CD4-positive, alpha-beta T cell (primary cell): ENCODE measurements at places on chromosomes 7 and 10. TPM values are rescaled to one million over a fixed set of nuclear protein-coding genes. Genes with fewer than 3 reads are reported as not detected.

CYREN gene
- 14.0 TPM for total RNA-seq

ABCB1 gene
- total RNA-seq, result 10.6 TPM

CYP3A7 gene
- total RNA-seq, result not detected

OR6V1 gene
- total RNA-seq, result not detected

ASL gene
- total RNA-seq, result 12.3 TPM

KEL gene
- total RNA-seq, result not detected

AGR2 gene
- not detected for total RNA-seq

GPNMB gene
- total RNA-seq, result not detected

PALD1 gene
- 0.36 TPM for total RNA-seq

DGKB gene
- not detected for total RNA-seq

PILRA gene
- 4.6 TPM for total RNA-seq

PRDX3 gene
- total RNA-seq, result 7.5 TPM

GRCh38 chr7:28408960-28409715 is 3.2 kb upstream of the CREB5 start:
- DNase-seq, result peak; percentile 15

- DNase-seq, result no peak
These were observed 8.5 kb upstream of the ARID5B start for GRCh38 chr10:61892961-61893360.

- DNase-seq, result no peak
These were observed 475.1 kb upstream of the FZD8 start for GRCh38 chr10:36117231-36117630.

- no peak for DNase-seq
These were observed 4.5 kb downstream of the GRID1 start for GRCh38 chr10:86362129-86362527.

DNA sequence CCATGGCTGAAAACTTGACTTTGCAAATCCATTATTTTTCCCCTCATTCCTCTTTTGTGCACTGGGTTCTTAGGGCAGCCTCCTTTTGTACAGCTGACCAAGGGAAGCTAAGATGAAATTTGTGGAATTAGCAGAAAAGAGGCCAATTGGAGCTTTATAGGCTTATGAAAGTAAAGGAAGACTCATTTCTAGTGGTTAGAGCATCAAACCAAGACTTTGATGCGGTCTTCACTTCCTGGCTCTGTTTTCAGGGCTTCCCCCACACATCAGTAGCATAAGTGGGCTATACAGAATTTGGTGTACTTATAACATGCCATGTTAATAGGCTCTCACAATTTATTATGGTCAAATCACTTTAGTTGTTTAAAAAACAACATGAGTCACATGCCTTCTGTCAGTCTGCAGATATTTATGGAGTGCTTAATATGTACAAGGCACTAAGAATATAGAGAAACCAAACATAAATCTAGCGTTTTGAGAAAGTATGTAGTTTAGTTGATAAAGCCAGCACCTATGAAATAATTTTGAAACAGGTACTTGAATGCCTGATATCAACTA is 5.7 kb downstream of the AUTS2 start:
- no peak for DNase-seq

- no peak for DNase-seq
These were observed 551.2 kb upstream of the ANKRD30A start for GRCh38 chr10:36574207-36574606.

- DNase-seq, result no peak
These were observed 47.7 kb downstream of the LYZL2 start for GRCh38 chr10:30581779-30582380.

GRCh38 chr10:84008878-84009277 is 130.4 kb upstream of the GHITM start:
- no peak for DNase-seq

GRCh38 chr7:22278660-22279059 is 78.3 kb downstream of the RAPGEF5 start:
- no peak for DNase-seq

DNA sequence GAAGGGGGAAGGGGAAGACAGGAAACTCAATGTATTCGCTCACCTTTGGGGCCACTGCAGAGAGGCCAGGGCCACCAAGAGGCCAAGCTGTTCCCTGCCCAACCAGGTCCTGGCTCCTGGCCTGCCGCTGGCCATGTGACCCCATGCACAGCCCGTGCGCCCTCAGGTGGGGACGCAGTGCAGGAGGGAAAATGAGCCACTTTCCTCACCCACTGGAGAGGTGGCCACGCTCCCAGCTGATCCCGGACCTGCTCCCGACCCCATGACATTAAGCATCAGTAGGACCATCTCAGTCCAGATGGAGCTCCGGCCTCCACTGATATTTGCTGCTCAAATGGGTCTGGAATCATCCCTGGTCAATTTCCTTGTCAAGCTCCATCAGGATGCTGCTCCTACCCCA is 40.2 kb downstream of the HSPA12A start:
- no peak for DNase-seq

DNA sequence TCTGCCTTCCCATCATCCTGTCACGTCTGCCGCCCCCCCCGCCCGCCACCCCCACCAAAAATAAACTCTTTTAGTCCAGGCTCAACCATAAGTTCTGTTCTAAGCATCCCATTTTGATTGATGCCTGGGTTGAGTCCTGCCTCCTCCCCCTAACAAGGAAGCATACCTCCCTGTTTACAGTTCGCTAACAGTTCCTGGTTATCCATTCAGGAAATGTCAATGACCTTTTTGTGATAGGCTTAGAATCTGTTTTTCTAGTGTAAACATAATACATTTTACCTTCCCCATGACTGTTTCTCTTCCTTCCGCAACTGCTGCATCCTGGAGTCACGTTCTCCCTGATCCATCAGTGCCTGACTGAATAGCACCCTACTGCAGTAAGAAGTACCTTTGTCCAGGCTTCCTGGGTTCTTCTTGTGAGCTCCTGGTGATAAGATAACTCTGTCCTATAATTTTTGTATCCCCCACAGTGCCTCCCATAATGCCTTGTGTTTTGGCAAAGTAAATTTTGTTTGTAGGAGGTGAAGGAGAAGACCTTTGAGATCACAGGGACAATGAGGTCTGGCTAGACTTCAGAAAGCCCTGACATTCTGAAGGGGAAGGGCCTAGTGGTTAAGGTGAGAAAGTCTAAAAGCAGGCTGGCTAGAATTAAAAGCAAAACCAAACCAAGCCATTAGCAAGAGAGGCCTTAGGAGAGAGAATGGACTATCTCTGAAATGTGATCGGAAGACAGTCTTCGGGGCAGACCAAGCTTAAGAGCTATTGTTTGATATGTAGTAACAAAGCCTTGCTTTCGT is 7.3 kb downstream of the AGFG2 start:
- DNase-seq, result no peak

GRCh38 chr10:112904000-112904399 is 46.0 kb upstream of the TCF7L2 start:
- DNase-seq, result no peak

DNA sequence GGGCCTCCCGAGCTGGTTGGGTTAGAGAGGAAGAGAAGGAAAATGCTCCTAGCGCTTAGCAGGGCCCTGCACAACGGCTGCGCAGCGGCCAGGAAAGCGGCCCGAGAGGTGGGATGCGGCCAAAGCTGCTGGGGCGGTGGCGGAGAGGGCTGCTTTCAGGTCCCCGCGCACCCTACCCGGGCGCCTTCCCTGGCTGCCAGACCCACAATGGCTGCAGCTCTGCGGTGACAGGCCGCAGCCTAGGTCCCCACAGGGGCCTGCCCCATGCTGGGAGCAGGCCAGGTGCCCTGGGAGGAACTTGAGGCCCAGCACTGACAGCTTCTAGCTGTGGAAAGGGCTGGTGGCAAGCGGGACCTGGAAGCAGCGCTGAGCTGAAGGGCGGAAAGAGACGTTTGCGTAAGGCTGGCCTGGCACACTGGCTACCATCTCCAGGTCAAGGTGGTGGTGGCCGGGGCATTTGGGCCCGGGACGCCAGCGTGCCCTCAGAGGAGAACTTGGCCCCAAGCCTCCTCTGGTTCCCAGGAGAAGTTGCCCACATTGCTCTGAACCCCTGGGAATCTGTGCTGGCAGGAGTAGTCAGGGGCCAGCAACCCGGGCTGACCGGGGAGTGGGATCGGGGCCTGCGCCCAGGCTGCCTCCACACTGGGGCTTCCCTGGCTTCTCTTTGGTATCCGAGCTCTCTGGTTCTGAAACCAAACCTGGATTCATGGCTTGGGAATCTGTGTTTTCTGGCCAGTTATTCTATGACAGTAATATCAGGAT is 72.9 kb upstream of the ZNF804B start:
- DNase-seq, result no peak

GRCh38 chr7:107049971-107050532 is 5.5 kb downstream of the PRKAR2B start:
- no peak for DNase-seq

GRCh38 chr10:6336016-6336415 is 133.3 kb downstream of the PFKFB3 start:
- DNase-seq, result no peak

- no peak for DNase-seq
These were observed 6.9 kb upstream of the MXI1 start for GRCh38 chr10:110200503-110200902.

- peak; percentile 66 for DNase-seq
These were observed 70.3 kb upstream of the KMT2E start for GRCh38 chr7:104943502-104944343.

- no peak for DNase-seq
These were observed 54.8 kb downstream of the DGKI start for GRCh38 chr7:137791930-137792329.

- DNase-seq, result no peak
These were observed 359.9 kb downstream of the GLRX3 start for GRCh38 chr10:130495891-130496636.

GRCh38 chr7:15199482-15199881 is 296.9 kb upstream of the DGKB start:
- DNase-seq, result no peak

GRCh38 chr10:10624567-10624962 is 393.1 kb upstream of the CELF2 start:
- DNase-seq, result no peak

- DNase-seq, result no peak
These were observed 107.9 kb upstream of the FAM180A start for GRCh38 chr7:135856356-135857144.

DNA sequence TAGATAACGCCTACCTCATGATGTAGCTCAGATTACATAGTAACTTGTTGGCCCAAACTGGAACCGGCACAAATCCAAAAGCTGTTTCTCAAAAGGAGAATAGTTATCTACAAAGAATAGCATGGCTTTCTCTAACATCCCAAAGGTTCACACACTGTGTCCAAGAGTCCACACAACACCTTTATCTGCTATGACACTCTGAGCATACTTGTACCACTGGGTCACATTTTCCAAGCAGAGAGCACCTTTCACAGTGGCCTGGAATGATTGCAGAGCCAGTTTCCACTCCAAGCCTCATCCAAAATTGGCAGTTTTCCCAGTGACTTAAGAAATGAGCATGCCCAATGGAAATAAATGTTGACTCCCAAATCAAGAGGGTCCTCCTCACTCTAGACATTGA is 155.3 kb downstream of the VWC2 start:
- no peak for DNase-seq

GRCh38 chr10:128263891-128264688 is 137.9 kb upstream of the MKI67 start:
- DNase-seq, result peak; percentile 36

DNA sequence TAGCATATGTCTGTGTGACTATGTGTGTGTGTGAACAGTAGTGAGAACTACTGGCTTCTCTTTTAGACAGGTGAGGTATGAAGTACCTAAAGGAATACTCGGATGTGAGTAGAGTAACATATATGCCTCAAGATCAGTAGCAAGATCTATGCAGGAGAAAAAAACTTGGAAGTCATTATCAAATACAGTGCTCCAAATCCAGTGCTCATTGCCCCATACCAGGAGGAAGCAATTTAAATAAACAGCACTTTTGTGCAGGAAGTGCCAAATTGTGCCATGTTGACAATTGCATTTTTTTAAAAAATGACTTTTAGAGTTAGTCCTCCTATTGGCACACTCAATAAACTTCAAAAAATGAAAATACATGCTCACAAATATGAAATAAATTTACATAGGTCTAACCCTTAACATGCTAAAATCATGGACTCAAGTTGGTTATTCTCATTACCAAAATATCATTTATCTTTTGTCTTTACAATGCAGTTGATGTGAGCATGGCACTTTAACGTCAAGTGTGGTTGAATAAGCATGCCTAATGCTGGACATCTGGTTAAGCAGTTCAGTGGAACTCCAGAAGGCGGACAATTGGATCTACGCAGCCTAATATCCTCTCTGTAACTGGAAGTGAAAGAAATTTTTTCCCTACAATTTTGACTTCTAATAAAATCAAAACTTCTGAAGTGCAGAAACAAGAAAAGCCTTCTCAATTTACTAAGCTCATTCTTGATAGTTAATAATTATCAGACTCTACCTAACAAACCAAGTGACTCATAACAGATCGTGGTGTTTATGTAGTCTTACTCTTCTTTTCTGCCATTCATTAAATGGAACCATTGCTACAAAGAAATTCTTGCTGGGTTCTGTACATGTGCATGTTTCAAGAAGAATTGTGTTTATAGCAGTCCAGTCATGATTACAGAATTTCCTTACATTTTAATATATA is 195.2 kb downstream of the MDFIC start:
- DNase-seq, result no peak

DNA sequence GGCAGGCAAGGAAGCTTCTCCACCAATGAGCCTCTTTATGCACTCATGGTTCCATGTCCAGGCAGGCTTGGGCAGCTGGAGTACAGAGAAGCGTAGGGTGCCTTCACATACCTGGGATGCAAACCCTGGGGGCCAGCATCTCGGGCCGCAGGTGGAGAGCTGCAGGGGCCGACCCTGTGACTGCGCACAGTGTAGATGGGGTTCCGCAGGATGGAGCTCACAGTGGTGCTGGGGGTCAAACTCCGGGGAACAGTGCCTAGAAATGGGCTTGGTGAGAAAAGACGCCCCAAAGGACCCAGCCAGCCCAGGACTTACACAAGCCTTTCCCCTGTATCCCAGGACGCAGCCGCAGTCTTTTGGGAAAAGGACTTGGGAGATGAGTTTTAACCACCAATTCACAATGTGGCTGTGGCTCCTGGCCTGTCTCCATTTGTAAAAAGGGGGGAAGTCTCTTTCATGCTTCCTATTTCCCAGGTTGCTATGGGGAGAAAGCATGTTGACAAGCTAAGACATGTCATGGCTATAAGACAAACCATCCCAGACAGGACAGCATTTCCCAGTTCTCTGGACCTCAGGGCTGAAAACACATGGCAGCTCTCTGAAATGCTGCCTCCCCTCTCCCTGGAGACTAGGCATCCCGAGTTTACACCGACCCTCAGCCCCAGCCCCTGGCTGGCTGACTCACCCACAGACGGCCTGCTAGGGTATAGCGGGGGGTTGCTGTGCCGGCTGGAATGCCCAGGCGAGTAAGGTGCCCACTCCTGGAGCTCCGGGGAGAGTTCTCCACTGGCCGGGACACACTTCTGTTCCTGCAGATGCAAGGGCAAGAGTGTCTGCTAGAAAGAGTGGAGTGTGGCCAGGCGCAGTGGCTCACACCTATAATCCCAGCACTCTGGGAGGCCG is 107.1 kb downstream of the DLG5 start:
- DNase-seq, result no peak

DNA sequence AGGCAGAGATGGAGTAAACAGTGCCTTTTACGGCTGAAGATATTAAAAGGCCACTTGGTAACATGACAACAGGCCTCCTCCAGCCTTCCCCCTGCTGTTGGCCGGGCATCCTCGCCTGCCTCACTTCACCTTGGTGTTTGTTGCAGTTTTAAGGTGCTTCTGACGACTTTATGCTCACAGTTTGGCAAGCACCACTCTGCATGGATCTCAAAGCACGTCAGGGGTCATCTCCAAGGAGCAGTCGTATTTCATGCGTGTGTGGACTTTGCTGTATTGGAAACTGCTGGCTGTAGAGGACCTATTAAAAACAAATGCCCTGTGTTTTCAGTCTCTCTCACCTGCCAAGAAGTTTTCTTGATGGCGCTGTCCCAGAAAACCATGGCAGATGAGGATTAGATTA is 483.1 kb downstream of the RPS24 start:
- DNase-seq, result no peak
